ENCODE measurements at places on chromosomes 13 and 19.

DNA sequence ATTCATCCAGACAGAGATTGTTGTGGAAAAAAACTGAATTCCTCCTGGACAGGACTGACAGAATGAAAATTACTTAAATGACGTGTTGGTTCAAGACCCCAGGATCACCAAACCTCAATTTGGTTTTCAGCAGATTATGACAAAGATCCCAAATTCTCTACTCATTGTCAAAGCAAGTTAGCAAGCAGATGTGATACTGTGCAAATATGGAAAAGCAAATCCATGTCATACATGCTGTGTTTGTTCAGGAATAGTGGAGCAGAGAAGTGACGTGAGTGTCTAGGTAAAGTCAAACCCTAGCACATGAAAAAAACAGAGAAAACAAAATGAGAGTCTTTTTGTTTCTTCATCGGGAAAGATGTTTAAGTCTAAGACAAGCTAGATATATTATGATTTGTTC lies 169.2 kb upstream of the NBEA start:
- DNase-seq = no peak

- no peak for DNase-seq
Observed at GRCh38 chr19:35194012-35194984, 34.2 kb downstream of the FAM187B start.

DNA sequence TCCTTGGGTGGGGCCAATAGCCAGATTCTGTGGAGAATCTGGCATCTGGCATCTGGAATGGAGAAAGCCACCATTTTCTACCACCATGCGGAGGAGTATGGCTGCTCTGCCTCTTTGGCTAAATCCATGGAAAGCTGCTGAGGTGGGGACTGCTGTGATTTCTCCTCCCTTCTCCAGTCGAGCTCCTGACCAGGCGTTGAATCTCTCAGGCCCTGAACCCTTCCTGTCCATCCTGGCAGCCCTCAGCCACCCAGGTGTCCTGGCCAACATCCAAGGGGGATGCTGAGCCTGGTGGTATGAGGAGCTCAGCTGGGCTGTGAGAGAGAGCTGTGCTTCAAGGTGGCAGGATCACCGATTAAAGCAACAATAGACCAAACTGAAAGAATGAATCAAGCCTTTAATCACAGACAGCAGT lies 17.4 kb upstream of the SIGLEC6 start:
- no peak for DNase-seq

DNA sequence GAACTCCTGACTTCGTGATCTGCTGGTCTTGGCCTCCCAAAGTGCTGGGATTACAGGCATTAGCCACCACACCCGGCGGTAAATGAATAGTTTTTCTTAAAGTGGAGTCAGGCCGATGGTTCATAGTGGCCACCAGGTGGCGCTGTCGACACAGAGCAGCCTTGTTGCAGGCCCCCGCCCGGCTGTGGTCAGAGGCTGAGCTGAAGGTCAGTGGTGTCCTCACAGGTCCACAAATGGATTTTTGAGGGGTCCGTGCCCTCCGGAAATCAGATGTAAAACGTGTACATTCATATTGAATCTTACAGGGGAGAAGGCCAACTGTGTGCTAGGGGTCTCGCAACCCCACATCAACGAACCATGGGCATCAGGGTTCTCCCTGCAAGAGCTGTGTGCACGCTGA lies 13.4 kb upstream of the WDR18 start:
- no peak for DNase-seq

- DNase-seq = no peak
Observed at GRCh38 chr13:102699504-102699903, 4.7 kb upstream of the METTL21C start.

- DNase-seq = no peak
Observed at GRCh38 chr19:37928527-37929286, 21.7 kb downstream of the SIPA1L3 start.

- DNase-seq = no peak
Observed at GRCh38 chr13:56861476-56861875, 279.2 kb upstream of the PRR20A start.

GRCh38 chr13:21344662-21345176 lies 114.4 kb downstream of the ZDHHC20 start:
- no peak for DNase-seq

DNA sequence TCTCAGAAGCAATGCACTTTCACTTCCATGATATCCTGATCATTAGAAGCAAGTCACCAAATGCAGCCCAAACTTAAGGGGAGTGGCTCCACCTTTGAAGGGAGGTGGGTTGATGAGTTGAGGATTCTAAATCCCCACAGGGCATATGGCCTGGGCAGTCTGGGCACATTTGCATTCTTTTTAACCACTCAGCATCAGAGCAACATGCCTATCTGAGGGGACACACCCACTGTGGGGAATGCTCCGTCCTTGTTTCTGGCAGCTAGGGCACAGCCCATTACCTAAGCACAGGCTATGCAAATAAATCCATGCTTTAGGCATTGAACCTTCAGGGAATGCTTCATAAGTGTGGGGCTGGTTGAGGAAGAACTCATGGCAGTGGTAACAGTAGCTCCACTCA lies 12.3 kb upstream of the SACS start:
- DNase-seq = no peak

DNA sequence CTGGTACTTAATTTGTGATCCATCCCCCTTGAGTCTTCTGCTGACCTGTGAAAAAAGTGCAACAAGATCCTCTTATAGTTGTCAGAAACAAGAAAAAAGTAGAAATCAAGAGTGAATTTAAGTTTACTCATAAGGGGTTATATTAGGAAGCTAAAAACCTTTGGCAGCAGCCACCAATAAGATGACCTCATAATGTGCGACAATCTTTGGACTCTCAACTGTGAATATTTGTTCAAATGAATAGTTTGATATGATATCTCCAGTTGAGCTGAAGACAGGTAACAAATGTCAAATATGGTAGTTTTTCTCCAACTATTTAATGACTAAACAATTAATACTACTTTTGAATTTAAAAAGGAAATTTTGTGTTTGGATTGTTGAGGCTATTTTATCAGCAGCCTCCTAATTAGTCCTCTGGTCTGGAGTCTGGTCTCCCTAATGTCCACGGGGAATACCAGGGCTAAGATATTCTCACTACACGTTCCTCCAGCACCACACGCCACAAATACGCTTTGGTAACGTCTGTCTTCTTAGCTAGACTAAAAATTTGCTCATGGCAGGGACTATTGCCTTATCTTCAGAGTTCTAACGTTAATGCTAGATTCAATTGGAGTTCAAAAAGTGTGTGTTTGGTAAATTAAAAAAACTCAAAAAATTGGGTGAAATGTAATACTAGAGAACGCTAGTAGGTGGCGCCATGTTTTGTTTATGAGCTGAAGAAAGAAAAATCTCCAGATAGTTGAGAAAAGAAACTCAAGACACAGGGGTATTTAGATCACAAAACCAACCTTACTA lies 51.0 kb upstream of the PDX1 start:
- DNase-seq = no peak

GRCh38 chr19:40822161-40822560 lies 23.2 kb downstream of the EGLN2 start:
- DNase-seq = no peak

DNA sequence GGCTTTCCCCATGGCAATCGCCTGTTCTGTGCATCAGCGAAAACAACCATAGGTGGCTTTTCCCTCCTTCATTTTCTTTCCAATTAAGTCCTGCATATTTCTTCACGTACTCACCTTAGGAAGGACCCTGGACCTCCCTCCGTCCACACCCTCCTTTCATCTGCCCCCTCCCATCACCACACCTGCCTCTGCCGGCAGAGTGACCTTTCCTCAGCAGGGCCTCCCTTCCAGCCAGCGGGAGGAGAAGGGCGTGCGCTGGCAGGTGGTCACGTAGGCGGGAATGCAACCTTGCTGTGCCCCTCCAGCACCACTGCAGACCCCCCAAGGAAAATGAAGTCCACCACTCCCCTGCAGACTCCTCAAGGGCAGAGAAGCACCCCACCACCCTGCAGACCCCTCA lies 61.1 kb downstream of the GSX1 start:
- DNase-seq = no peak

GRCh38 chr19:4906963-4907362 lies 2.3 kb upstream of the UHRF1 start:
- DNase-seq = no peak

DNA sequence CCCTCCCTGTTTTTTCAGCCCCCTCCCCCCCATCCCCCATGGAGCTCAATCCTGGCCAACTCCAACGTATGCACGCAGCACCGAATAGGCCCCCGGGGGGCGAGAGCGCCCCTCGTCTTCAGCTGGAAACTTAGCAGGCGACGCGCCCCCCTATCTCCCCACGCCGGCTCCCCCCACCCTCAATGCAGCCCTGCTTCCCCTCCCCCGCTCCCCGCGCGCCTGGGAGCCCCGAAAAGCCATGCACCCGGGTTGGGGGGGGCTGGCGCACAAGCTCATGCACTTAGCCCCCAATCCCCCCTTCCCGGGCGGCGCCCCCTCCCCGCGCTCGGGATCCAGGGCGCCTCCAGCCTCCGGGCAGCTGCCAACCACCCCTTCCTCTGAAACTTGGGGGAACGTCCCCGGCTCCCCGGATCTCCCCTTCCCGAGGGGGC lies 508 bp downstream of the ZBTB7A start:
- no peak for DNase-seq

DNA sequence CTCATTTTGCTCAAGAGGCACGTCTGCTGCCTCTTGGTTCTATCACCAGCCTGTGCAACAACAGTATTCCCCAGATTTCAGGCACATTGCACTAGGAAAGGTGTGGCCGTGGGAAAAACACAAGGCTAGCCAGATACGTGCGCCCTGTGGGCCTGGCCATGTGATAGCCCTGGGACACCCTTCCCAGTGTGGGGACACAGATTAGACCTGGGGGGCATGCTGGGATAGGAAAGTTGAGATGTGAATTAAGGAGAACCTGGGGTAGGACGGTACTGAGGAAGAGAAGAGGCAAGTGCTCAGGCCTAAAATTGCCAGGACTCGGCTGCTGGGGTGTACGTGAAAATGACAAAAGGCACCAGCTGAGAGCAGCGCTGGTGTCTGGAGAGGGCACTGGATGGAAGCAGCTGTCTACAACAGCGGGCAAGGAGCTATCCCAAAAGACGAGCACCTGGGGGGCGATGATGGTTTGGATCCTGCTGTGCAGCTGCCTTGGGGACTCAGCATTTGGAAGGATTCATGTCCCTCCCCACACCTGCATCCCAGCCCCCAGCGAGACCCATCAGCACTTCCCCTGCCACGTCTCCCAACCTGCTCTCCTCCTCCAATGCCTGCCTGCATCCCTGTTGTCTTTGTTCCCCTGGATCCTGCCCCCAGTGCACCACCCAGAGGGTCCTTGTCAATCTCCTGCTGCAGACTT lies 54.3 kb downstream of the GGACT start:
- no peak for DNase-seq

GRCh38 chr13:107373551-107373950 lies 805.6 kb upstream of the ARGLU1 start:
- peak; percentile 5 for DNase-seq

- DNase-seq = no peak
Observed at GRCh38 chr13:49561062-49561410, 24.3 kb downstream of the RCBTB1 start.

GRCh38 chr13:25175431-25175830 lies 3.3 kb upstream of the AMER2 start:
- no peak for DNase-seq

- no peak for DNase-seq
Observed at GRCh38 chr13:66113882-66114526, 1116.1 kb downstream of the PCDH9 start.

GRCh38 chr19:47813304-47813994 lies 8.3 kb upstream of the CRX start:
- DNase-seq = no peak

GRCh38 chr13:59641261-59641660 lies 522.5 kb downstream of the DIAPH3 start:
- DNase-seq = no peak

DNA sequence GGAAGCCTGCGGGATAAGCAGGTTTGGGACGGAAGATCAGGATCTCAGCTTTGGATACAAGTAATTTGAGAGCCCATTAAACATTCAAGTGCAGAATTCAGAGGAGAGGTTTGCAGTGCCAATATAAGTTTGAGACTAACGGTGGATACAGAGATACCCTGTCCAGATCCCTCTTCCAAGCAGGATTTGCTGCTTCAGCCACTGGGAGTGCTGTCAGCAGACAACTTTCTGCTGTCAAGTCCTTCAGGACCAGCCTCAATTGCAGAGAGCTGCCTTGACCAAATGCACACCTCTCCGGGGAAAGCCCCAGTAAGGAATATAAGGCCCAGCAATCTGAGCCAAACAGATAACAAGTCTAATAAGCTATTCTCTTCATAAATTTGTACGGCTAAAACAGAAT lies 46.1 kb upstream of the ZNF780A start:
- DNase-seq = no peak

DNA sequence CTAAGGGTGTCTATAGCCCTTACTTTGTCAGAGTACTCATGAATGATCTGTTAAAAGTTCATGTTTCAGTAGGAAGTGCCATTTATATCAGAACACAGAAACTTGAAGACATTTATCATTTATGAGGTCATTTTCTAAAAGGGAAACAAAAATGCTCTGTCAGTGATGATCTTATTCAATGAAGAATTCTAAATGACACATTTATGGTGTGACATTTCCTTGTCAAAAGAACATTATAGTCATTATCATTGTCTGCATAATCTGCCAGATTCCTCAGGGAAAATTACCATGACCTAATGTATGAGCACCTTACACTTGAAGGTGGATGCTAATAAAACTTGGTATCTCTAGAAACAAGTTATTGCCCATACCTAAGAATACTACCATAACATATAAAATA lies 853.8 kb upstream of the SLITRK6 start:
- no peak for DNase-seq

- DNase-seq = no peak
Observed at GRCh38 chr13:110541526-110541920, 20.0 kb downstream of the RAB20 start.

GRCh38 chr19:2240881-2241760 lies 4.5 kb downstream of the SF3A2 start:
- peak; percentile 21 for DNase-seq

DNA sequence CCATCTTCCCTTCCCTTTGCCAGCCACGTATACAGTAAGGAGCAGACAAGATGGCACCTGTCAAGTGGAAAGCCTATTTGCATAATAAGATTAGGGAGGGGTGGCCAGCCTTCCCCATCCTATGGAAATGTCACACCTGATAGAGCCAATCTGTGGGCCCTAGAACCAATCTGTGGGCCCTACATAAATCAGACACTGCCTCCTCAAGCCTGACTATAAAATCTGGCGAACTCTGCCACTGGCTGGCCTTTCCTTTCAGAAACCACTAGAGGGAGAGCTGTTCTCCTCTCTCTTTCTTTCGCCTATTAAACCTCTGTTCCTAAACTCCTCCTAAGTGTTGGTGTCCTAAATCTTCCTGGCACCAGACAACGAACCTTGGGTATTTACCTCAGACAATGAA lies 231.5 kb upstream of the KLHL1 start:
- DNase-seq = no peak

DNA sequence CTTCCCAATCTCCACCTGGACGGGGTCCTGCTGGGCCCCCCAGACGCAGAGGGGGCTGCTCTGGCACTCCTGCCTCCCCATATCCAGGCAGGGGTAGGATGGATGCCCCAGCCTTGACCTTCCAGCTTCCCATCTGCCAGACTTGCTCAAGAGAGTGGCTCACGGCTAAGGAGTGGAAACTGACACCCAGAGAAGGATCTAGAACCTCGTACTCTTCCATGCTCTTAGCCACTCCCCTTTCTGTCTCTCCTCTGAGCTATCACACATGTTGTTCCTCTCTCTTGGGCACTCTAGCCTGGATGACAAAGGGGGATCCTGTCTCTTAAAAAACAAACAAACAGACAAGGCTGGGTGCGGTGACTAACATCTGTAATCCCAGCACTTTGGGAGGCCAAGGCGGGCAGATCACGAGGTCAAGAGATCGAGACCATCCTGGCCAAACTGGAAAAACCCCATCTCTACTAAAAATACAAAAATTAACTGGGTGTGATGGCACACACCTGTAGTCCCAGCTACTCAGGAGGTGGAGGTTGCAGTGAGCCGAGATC lies 12.2 kb upstream of the FUT5 start:
- DNase-seq = no peak
